Activated naive CD8-positive, alpha-beta T cell treated with anti-CD3 and anti-CD28 coated beads, Interleukin-2, amount 50 U/mL, for 16 hours (primary cell): ENCODE measurements at places on chromosomes 2 and 18.

- peak; percentile 30 for DNase-seq
These were observed 31.3 kb downstream of the DGKD start for GRCh38 chr2:233385489-233386044.

DNA sequence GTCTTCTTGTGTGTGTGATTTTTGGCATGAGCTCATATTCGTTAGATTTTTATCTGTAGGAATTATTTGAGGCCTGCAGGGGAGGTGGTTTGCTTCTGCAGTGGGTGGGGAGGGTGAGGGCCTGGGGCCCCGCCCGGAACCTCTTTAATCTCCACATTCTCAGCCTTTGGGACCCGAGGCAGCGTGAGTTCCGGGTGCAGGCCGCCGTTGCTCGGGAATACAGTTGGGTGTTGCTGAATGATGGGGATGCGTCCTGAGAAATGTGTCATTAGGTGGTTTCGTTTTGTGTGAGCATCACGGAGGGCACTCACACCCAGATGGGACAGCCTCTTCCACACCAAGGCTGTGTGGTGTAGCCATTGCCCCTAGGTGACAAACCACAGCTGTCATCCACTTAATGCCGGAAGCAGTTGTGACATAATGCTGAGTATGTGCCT lies 13.7 kb upstream of the GAL3ST2 start:
- DNase-seq: no peak

- no peak for DNase-seq
These were observed 105.0 kb downstream of the PDCL3 start for GRCh38 chr2:100667801-100668200.

DNA sequence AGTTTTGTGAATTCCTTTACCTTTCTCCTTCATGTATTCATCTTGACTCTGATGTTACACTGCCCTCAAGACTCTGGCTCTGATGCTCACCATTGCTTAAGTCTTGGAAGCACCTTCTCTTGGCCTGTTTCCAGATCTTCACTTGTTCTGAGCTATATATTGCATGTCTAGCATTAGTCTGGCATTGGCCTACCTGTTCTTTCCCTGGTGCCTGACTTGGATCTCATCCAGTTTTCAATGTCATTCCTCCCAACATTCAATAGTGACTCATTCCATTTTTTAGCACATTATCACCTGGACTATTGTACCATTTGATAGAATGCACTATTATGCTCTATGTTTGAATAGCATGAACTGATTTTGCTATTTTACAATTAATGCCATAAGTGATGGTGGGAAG lies 127.3 kb upstream of the NYAP2 start:
- no peak for DNase-seq

DNA sequence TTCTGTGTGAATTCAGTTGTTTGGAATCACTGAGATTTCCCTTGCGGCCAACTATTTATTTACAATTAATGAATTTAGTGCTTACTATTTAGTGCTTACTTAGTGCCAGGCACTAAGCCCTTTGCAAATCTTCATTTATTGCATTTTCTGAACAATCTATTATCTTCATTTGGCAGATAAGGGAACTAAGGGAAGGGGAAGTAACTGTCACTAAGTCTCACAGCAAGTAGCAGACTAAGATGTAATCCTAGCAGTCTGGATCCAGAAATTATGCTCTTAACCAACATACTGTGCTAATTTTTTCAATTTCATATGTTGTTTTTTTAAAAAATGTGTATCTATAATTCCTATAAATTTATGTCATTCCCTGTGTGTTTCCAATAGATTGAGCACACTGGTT lies 214.4 kb upstream of the EPC2 start:
- DNase-seq: no peak

- DNase-seq: no peak
These were observed 56.7 kb downstream of the IL1R2 start for GRCh38 chr2:102048465-102048864.

- DNase-seq: no peak
These were observed 180.9 kb downstream of the ZBTB7C start for GRCh38 chr18:48228301-48228715.

DNA sequence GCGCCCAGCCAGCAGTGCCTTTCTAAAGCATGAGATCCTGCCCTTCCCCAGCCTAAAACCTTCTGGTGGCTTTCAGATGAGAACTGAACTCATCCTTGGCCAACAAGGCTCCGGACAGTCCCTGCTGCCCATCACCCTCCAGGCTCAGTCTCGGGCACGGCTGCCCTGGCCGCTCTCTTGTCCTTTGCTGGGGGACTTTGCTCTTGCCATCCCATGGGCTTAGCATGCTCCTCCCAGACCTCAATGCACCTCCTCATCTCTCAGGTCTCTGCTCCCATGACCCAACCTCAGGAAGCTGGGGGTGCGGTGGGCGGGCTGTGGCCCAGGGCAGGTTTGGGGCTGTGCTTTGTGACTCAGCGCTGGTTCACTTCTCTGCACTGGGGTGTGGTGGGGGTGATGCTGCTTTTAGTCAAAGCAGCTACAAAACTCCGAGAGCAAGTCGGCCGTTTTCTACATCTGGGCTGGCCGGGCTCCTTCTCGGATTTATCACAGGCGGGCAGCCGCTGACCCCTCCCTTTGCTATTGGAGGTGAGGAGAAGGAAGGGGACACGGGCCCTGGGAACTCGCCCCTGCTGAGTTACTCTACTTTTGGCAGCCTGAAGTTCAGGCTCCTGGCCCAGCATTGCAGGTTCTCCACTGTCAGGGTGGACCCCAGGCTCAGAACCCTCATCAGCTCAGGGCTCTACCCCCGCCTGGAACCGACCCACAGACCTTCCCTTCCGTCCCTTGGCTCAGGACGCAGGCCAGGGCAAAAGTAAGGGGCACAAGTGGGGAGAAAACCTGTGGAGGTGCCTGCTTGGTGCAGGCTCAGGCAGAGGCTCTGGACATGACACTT lies 90.6 kb upstream of the TAF1B start:
- DNase-seq: peak; percentile 37

- no peak for DNase-seq
These were observed 356.9 kb upstream of the KLHL29 start for GRCh38 chr2:23028106-23028505.

GRCh38 chr18:72543357-72544055 lies 636 bp downstream of the CBLN2 start:
- DNase-seq: no peak

GRCh38 chr2:119790466-119790865 lies 30.7 kb downstream of the PTPN4 start:
- no peak for DNase-seq

DNA sequence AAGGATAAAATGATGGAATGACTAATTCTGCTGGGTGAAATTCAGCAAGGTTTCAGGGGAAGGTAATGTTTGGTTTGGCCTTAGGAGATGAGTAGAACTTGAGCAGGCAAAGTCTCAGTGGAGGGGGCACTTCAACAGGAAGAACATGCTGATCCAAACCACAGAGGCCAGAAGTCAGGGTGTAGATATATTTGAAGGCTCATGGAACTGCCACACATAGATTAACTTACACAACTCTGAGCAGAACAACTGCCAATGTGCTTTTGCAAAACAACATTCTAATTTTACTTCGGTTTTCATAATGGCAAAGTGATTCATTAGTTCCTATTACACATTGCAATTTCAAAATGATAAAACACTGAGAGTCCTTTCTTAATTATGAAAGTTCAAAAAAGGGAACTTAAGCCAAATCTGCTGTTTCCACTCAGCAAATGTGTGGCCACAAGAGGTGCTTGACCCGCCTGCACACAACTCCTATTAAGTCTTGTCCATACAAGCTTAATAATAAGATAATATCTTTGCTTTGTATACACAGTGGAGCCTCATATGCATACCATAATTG lies 284.8 kb downstream of the MREG start:
- DNase-seq: no peak

GRCh38 chr2:115165529-115166109 lies 723.2 kb downstream of the DPP10 start:
- no peak for DNase-seq

GRCh38 chr18:32271672-32272208 lies 81.9 kb downstream of the MEP1B start:
- no peak for DNase-seq

GRCh38 chr2:69931832-69932595 lies 17.1 kb downstream of the MXD1 start:
- no peak for DNase-seq

GRCh38 chr2:164842624-164842966 lies 972 bp upstream of the COBLL1 start:
- no peak for DNase-seq

DNA sequence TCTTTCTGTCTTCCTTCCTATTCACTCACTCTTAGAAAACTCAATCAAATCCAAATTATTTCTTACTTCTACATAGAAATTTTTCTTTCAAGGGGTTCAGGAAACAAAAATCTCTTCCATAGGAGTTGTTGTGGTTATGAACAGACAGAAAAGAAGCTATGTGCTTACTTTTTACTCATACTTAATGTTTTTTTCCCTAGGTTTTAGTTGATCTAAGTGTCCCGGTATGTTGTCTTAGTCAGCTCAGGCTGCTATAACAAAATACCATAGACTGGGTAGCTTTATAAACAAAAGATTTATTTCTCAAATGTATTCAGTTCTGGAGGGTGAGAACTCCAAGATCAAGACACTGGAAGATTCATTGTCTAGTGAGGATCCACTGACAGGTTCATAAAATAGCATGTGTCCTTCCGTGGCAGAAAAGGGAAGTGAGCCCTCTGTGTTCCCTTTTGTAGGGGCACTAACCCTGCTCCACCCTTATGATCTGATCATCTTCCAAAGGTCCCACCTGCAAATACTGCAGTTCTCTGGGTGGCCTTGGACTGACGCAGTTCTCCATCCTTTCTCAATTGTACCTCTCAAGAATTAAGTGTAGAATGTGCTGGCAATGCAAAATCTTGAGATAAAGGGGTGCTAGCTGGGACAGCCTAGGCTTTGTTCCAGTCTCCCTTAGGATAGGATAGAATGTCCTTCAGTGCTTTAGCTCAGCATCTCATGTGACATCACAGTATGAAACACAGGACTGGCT lies 14.4 kb upstream of the VRK2 start:
- DNase-seq: no peak

DNA sequence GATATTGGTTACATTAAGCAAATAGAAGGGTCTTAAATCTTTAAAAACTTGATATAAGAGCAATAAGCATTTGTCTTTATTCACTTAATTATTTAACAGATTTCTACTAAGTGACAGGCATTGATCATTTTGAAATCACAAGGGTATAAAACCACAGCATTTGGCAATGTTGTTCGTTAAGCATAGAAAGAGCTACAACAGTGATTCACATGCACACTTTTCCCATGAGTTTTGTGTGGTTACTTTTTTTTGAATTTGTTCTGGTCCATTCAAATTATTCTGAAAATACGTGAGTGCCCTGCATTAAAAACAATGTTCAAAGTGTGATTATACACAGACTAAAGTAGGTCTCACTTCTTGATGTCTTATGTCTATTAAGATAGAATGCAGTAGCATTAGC lies 52.2 kb downstream of the LYPD6B start:
- DNase-seq: no peak

- no peak for DNase-seq
These were observed 201.7 kb downstream of the TNS1 start for GRCh38 chr2:217801115-217801531.

- DNase-seq: no peak
These were observed 253.4 kb downstream of the ETAA1 start for GRCh38 chr2:67650291-67651133.

DNA sequence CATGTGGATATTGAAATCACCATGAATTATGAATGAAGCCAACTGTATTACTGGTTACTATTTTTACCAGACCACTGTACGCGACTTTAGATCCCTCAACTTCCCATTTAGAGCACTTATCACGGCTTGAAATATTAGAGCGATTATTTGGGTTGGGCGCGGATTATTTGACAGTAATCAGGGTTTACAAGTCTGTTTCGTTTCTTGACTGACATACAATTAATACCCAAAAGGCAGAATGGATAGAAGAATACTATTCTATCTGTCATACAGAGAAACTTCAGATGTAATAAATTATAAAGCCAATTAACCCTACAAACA lies 496 bp upstream of the NAPG start:
- DNase-seq: no peak

DNA sequence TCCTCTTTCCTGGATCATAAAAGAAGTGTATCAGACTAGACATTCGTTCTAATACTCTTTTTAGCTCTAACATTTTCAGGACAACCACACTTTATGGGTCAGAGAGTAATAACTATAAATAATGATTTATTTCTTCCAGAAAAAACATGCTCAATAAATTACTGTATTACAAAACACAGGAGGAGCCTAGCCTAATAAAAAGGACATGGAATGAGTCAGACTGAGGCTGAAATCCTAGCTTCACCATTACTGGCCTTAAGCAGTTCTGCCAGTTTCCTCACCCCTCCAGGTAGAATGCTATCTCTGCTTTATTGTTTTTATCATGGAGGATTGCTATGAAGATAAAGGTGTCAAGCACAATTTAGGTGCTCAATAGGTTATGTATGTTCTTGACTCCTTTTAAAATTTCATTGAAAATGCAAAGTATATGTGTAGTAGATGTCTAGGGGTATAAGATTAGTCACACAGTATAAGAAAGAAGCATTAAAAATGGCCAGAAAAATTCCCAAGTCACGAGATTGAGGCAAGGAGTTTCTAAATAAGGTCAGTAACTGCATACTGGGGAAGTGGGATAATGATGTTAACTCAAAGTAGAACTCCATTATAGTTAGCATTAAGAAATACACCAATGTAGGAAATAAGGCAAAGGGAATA lies 105.5 kb upstream of the NEUROD1 start:
- no peak for DNase-seq

DNA sequence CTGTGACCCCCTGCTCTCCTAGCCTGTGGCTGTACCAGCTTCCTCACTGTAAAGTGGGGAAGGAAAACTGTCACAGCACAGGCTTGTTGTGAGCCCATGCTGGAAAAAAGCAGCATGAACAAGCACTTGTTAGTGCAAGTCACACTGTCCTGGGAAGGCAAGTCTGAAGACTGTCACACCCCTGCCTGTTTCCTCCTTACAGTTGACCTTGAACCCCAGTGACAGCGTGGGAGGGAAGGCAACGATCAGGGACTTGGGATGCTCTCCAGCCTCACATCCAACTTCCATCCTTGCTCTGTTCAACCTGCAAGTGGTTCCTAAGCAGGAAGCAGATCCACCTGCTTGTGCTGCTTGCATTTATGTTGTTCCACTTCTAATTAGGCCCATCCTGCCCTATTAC lies 311.3 kb upstream of the KLHL29 start:
- no peak for DNase-seq

DNA sequence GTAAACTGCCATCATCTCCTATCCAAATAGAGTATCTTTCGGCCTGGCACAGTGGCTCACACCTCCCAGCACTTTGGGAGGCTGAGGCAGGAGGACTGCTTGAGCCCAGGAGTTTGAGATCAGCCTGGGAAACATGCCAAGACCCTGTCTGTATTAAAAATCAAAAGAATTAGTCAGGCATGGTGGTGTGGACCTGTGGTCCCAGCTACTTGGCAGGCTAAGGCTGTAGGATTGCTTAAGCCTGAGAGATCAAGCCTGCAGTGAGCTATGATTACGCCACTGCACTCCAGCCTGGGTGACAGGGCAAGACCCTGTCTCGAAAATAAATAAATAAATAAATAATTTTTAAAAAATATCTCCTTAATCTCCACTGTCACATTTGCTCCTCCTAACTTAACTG lies 14.7 kb upstream of the ARPC2 start:
- DNase-seq: no peak

- no peak for DNase-seq
These were observed 230.7 kb downstream of the TMX3 start for GRCh38 chr18:68484241-68484640.

GRCh38 chr2:168246483-168247340 lies 683 bp downstream of the STK39 start:
- DNase-seq: peak; percentile 24
